MV-4-11 (cell line): ENCODE measurements at places on chromosomes 2 and 18.

- no peak for DNase-seq
These were observed 96.9 kb downstream of the TGOLN2 start for GRCh38 chr2:85230679-85231467.

DNA sequence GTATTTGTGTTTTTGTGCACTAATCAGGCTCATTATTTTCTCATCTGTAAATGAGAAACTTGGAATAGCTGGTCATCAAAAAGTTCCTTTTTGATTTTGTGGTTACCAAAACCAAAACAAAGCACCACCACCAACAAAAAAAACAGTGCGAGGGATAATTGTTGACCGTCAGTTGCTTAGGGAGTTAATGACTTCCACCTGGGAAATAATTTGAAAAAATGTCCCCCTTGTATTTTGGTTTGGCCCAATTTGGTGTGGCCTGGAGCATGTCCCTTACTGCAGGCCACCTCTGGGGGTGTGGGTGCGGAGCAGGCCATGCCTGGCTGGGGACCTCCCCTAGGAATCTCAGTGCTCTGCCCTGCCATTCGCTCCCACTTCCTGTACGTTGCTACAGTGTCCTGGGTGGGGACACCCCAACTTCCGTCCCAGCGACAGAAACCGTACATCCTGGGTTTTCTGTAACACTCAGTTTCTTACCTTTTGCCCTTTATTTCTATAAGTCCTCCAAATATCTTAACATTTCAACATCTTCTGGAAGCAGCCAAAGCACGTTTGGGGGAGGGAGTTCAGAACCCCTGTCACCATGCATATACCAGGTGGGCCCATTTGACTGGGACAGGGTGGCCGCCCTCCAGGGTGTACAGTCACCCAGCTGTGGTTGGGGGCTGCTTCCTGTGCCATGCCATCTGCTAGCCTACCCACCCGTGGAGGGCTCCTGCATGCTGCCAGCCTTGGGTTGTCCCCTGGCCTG is 31.3 kb downstream of the NCK2 start:
- peak; percentile 51 for DNase-seq

GRCh38 chr2:43114210-43114609 is 112.2 kb downstream of the ZFP36L2 start:
- peak; percentile 21 for DNase-seq

DNA sequence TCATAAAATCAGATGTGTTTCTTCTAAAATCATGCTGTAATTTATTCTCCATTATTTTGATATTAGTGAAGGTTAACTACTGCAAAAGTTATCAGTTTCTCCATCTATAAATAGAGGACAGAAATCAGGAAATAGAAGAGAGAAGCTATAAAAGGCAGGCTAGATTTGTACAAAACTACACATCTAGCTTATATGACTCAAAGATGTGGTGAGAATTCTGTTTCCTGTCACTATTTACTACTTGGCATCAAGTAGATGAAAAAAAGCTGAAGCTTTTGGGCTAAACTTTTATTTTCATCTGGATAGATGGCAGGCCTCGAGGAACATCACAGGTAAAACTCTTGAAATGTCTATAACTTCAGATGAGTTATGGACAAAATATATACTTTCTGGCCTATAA is 49.8 kb upstream of the NAB1 start:
- DNase-seq: peak; percentile 53

DNA sequence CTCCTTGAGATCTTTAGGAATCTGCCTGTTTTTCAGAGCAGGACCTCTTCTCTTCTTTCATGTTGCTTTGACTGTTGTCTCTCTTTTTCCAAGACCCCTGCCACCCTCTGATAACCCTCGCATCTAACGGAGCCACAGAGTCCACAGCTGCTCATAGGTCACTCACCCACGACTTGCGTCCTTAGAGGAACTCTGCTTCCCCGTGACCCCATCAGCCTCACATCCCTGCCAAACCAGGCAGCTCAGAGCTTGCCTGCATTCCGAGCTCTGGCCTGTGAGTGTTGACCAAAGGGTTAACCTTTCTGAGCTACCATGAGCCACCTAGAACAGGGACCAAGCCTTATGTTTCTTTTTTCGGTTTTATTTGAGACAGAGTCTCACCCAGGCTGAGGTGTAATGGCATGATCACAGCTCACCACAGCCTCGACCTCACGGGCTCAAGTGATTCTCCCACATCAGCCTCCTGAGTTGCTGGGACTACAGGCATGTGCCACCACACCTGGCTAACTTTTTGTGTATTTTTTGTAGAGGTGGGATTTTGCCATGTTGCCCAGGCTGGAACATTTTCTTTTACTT is 36.4 kb downstream of the CABLES1 start:
- no peak for DNase-seq
